Left ventricle myocardium superior (tissue), 1 donor: ENCODE measurements at places on chromosomes 7 and 10.

DNA sequence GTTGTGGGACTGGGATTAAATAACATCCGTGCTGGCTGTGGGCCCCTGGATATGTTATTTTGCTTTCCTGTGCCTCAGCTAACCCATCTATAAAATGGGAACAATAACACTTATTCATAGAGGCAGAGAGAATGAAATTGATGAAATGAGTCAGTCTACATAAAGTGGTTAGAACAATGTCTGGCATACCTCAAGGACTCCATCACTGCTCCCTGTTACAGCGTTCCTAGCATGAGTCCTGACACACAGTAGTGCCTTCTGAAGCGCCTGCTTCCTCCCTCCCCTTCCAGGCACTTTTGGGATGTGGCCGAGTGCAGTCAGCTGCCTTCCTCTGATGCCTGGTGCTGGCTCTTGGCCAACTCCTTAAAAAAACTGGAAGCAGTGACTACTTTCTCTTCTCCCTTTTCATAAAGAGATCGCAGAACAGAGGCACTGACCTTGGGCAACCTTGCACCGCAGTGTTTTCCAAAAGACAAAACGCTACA is 108.4 kb upstream of the ZMIZ1 start:
- peak; percentile 70 for DNase-seq

DNA sequence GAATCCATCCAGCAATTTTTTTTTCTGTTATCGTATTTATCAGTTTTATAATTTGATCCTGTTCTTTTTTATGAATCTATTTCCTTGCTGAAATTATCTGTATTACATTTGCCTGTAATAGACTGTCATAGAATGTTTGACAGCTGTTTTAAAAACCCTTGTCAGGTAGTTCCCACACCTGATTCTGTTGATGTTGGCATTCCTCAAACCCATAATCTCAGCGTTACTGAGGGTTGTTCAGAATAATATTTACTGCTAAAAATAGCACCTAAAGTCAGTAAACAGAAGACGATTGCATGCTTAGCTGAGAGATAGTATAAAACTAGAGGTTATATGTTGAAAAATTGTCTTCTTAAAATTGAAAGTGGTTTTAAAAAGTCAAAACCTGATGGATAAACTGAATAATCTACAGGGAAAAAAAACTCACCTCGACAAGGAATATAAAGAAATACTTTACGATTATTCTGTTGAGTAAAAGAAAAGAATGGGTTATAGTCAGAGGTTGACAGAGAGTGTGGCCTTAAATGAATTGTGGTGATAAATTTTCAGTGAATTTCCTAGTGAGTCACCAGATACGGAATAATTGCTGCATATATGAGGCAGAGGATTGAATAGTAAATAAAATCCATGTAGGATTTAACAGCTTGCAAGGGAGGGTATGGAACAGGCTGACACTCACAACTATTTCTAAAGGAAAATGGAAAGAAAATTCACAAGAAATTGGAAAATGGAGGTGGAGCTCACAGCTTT is 824.1 kb upstream of the IGFBP3 start:
- no peak for DNase-seq

DNA sequence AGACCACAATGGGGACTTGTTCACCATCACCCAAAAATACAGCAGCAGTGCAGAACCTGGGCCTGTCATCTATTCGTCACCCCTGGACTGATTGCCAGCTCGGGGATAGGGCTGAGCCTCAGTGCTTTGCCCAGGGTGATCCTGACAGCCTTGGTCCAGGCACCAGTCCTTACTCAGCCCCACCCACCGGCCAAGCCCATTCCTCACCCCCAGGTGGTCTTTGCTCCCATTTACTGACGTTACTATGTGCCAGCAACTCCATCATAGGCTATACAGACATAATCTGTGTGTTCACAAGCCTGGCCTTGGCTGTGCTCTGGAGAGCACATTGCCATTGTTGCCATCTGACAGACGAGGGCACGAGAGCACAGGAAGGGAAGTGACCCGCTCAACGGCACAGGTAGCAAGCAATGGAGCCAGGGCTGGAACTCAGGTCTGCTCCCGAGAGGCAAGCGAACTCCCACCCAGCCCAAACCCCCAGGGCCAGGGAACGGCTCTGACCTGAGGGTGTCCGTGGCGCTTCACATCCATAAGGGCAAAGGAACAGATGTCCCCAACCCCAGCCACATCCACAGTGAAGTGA is 6.8 kb downstream of the ATG9B start:
- no peak for DNase-seq

DNA sequence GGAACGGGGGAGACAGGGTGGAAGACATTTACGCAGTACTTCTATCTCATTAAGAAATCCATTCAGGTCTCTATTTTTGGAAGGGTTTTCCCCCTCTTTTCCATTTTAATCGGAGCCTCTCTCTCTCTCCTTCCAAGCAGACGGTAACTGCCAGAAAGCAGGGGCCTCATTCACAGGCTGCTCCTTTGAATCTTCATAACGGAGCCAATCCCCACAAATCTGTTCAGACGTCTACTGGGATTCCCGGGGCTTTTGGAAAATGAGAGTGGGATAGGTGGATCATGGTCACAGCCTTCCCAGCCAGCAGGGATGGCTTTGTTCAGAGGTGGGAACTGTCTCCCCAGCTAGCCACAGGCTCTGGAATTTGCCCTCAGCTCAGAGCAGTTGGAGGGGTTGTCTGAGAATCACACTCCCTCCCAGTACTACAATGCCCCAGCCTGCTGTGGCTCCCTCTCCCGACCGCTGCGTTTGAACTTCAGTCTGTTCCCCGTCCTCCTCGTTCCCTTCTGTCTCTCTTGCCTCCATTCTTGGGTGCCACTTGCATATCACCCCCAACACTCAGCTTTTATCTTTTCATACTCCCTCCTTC is 413.6 kb downstream of the PLXNA4 start:
- DNase-seq: no peak

GRCh38 chr7:150847536-150847935 is 4.8 kb upstream of the AOC1 start:
- no peak for DNase-seq
